ENCODE measurements at places on chromosomes 11 and 22. TPM values are rescaled to one million over a fixed set of nuclear protein-coding genes. Genes with fewer than 3 reads are reported as not detected.

Gene AP2A2
- total RNA-seq = 46.4 TPM

Gene OR52N4
- total RNA-seq = not detected

Gene CABP4
- total RNA-seq = 3.9 TPM

Gene OR2AG1
- total RNA-seq = not detected

Gene LBHD1
- 2.2 TPM for total RNA-seq

Gene TOB2
- total RNA-seq = 28.9 TPM

Gene RIMBP3C
- 0.05 TPM for total RNA-seq

All from mammary microvascular endothelial cell (primary cell).